ENCODE measurements at places on chromosomes 4 and X.

GRCh38 chr4:169770416-169770815, 12.7 kb upstream of the HPF1 start:
- no peak for DNase-seq

GRCh38 chrX:13334491-13334890, 14.6 kb upstream of the ATXN3L start:
- DNase-seq = no peak

DNA sequence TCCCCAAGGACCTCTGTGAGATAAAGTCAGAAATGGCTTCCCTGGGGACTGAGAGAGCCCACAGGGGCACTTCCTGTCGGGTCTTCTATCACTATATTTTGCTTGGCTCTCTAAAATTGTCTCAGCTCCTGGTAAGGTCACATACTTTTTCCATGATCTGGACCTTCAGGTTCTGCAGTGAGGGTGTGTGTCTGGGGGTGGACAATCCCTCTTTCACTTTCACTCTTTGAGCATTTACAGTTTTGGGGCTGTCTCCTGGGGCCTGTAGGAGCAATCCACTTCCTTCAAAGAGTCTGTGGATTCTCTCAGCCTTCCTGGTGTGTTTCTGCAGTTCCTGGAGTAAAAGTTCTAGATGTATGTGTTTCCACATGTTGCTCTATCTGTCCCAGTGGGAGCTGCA, 335.7 kb downstream of the FSTL5 start:
- no peak for DNase-seq

- DNase-seq = no peak
These were observed 98.4 kb downstream of the PHKA2 start for GRCh38 chrX:18885328-18886004.

GRCh38 chr4:4838051-4838935, 21.2 kb upstream of the MSX1 start:
- DNase-seq = no peak

DNA sequence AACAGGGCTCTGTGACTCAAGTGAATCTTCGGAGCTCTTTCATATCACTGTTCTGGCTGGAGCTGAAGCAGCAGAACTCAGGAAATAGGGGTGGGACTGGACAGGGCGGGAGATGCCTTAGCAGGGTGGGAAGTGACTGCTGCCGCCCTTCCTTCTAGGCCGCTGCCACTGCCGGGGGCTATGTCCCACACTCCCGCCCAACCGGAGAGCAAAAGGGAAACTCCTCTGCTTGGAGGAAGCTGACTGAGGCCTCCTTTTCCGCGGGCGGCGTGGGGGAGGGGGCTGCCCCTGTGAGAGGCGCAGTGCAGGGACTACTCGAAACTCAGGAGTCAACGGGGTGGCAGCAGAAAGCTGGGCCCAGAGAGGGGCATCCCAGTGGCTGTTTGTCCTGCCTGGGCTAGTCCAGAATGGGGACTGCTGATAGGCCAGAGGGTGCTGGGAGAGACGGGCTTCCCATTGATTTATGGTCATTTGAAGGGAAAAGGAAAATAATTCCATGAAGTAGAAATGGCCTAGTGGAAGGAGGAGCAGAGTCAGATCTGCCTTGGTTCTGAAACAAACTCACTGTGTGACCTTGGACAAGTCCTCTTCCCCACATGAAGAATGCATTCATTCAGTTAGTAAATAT, 36.9 kb downstream of the STARD8 start:
- DNase-seq = peak; percentile 43

GRCh38 chrX:19571711-19572110, 56.4 kb upstream of the MAP3K15 start:
- no peak for DNase-seq

GRCh38 chrX:12383196-12383595, 244.9 kb downstream of the FRMPD4 start:
- no peak for DNase-seq

Data from HL-60 (cell line).